ENCODE measurements at places on chromosomes 2 and 18. TPM values are rescaled to one million over a fixed set of nuclear protein-coding genes. Genes with fewer than 3 reads are reported as not detected.

DNA sequence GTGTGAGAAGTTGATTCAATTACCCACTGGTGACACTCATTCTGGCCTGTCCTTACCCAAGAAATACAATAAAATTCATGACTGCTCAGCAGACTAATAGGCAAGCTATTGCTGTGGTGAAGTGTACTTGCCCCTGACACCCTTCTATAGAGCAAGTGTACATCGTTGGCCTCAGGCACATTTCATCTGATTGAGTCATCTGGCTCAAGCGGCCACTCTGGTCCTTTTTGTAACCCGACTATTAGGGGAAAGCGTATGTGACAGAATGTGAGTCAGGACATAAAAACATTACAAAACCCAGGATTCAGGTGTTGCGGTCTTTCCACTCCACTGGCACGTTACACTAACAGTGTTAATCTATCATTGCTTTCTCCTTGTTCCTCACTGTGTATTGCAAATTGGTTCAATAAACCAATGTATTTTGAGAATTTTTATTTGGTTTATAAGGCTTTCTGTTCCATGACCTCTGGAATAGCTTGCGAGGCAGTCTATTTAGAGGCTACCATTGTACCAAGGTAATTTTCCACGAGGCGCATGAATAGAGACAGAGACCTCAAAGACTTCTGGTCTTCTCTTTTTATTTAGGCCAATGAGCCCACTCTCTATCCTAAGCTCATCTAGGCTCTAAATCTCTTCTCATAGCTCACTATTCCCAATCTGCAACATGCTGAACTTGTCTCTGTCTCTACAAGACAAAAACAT lies 10.2 kb upstream of the TTC32 start:
- ATAC-seq, result peak; percentile 79

GRCh38 chr2:239053801-239054503 lies 206.1 kb downstream of the TWIST2 start:
- no peak for ATAC-seq

DNA sequence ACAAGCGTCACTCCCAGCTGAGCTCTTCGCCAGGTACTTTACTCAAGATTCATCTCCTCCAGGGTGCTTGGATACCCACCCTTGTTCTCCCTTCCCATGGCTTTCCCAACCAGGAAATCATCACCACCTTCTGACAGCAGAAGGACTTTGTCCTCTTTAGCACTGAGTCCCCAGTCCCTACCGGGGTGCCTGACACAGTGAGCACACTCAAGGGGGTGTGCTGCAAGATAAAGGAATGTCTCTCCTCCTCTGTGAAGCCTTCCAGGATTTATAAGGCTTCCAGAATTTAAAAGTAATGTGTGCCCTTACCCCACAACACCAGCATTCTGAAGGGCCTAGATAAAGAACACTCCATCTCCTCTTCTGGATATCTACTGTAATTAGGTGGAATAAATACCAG lies 39.6 kb downstream of the ACVR1 start:
- no peak for ATAC-seq

DNA sequence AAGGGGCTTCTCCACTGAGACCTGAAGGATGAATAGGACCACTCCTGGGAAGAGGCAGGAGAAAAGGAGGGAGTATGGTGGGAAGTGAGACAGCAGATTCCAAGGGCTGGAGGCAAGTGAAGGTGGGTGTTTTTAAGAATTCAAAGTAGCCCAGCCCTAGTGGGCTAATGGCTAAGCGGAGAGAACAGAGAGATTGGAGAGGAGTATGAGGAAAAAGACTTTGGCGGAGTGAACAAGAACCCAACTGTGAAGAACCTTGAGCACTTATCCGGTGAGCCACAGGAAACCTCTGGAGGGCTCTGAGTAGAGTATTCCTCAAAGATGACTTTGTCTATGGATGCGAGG lies 142.6 kb downstream of the COPS8 start:
- no peak for ATAC-seq

- peak; percentile 10 for ATAC-seq
These were observed 129.6 kb downstream of the PPP1R1C start for GRCh38 chr2:182115258-182115657.

DNA sequence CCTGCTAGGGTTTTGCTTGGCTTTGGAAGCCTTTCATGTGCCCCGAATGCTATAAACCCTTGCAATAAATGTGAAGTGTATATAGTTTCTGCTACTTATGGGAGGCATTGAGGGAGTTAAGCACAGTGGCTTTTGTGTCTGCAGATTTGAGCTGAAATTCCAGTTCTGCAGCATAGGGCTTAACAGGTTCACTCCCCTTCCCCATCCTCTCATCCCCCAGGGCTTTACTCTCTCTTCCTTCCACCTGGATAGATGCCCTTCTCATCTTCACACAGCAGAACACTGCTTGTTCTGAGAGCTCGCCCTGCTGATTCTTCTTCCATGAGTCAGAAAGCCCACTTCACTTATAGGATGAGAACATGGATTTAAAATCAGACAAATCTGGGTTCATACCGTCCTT lies 37.2 kb downstream of the SOX11 start:
- no peak for ATAC-seq

GRCh38 chr2:151918308-151918707 lies 90.1 kb upstream of the ARL5A start:
- no peak for ATAC-seq

DNA sequence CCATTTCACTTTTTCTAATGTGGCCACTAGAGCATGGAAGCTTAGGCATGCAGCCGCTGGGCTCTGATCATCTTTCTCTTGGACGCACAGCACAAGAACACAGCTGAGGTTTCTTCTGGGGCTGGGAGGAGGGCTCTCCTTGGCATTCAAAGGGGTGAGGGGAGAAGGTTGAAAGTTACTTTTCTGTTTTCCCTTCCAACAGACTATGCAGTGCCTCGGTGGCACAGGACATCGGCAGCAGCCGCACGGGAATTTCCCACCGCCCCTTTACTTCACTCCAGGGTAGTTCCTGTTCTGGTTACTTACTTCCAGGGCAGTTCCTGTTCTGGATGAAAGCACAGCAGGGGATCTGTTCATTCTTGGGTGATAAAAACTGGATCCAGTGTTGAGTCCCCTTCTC lies 18.9 kb upstream of the MAL start:
- ATAC-seq, result no peak

GRCh38 chr2:112938904-112939303 lies 27.9 kb downstream of the IL37 start:
- no peak for ATAC-seq

GRCh38 chr2:121173112-121173511 lies 111.9 kb downstream of the TFCP2L1 start:
- peak; percentile 58 for ATAC-seq

GRCh38 chr2:75162897-75163296 lies 36.4 kb downstream of the TACR1 start:
- ATAC-seq, result no peak

GRCh38 chr2:8848328-8849100 lies 11.1 kb upstream of the KIDINS220 start:
- ATAC-seq, result no peak

DNA sequence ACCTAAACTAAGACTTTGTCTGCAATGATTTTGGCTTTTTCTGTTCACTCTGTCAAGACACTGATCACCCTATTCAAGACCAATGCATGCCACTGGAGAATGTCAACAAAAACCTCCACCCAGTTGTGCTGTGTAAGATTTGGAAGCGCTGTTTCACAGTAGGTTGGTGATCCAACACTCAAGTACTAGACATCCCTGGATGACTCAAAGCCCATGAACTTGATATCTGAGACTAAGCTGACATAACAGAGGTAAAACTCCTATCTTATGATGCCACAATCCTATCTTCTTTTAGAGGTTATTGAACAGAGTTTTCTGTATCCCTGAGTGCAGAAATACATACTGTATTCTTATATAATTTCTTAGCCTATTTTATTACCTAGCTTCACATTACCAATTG lies 251.3 kb upstream of the ETAA1 start:
- ATAC-seq, result no peak

GRCh38 chr2:109318150-109318948 lies 189.3 kb downstream of the SH3RF3 start:
- peak; percentile 16 for ATAC-seq

DNA sequence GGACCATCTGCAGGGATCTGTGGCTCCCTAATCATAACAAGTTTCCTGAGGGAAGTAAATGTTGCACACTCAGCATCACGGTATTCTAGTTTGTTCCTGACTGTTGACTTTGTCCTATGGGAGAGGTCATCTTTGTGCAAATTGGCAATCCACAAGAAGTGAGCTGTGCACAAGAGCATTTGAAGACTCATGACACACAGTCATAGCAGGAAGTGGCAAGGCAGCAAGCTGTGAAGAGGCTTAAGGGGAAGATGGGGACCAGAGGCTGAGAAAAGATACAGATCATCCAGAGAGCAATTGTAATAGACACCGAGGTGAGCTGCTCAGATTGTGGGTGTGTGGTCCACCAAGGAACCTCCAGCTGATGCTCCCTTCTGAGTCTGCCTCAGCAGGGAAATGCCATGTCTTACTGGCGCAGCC lies 2.7 kb downstream of the TNP1 start:
- ATAC-seq, result peak; percentile 36

GRCh38 chr2:112151701-112152440 lies 13.7 kb downstream of the FBLN7 start:
- no peak for ATAC-seq

GRCh38 chr2:230405824-230406223 lies 10.2 kb upstream of the SP100 start:
- ATAC-seq, result no peak

DNA sequence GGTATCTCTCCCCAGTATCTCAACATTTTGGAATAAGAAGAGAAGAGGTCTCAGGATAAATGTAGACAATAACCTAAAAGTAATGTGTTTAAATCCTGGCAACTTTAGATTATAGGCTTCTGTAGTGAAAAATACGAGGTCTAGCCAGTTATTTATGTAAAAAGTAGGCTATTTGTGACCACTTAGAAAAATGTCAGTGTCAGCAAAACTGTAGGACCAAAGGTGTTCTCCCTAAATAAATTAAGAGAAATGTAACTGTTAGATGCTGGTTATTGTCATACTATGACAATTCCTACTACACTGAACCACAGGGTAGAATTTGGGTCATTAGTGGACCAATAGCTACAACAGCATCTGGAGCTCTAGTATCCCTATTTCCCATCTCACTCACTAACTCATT lies 2.0 kb downstream of the SUPT7L start:
- no peak for ATAC-seq

DNA sequence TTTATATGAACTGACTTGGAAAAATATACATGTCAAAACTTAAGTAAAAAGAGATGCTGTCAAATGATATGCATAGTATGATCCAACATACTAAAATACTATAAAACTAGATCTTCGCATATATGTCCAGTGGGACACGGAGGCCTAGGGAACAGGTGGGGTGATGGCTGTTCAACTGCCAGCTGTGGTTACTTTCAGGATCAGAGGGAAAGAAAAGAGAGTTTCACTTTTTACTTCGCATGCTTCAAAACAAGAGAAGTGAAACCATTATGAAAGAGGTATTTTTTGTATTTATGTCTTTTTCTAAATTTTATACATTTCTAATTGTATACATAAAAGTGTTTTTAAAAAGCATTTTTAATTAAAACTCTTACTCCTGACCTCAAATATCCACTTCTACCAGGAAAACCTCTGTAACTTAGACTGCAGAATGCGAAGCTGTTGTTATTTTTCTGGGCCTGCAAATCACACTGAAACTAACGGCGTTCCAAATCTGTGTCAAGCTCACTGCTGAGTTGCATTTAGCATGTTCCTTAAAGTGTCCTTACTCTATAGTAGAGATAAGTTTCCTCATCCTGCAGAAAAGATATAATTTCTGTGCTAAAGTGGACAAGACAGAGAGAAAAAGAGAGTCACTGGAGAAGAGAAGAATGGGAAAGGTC lies 97.8 kb upstream of the SLC35G4 start:
- no peak for ATAC-seq

The TTN gene
- total RNA-seq, result 1.5 TPM

The CFC1 gene
- total RNA-seq, result not detected

The PROC gene
- total RNA-seq, result 0.20 TPM

The TBR1 gene
- not detected for total RNA-seq

The WDR75 gene
- total RNA-seq, result 24.3 TPM

The SLC30A3 gene
- not detected for total RNA-seq

The ALPI gene
- total RNA-seq, result not detected

The DLX2 gene
- not detected for total RNA-seq
